ENCODE measurements at places on chromosomes 6 and 20. TPM values are rescaled to one million over a fixed set of nuclear protein-coding genes. Genes with fewer than 3 reads are reported as not detected.

Gene HLA-DRB1
- total RNA-seq: 9.9 TPM

Gene PTCRA
- not detected for total RNA-seq

Gene TREM2
- total RNA-seq: 8.5 TPM

Gene ATAT1
- 55.1 TPM for total RNA-seq

Gene BPIFB4
- total RNA-seq: not detected

Gene EBF4
- 15.7 TPM for total RNA-seq

Gene CYP24A1
- total RNA-seq: 1.2 TPM

Gene PCK1
- not detected for total RNA-seq

Gene CLIC5
- 6.9 TPM for total RNA-seq

Gene FAM184A
- 40.8 TPM for total RNA-seq

Gene CCN5
- total RNA-seq: not detected

Gene CDC25B
- 10.1 TPM for total RNA-seq

Gene PTK6
- total RNA-seq: not detected

Gene SLC24A3
- total RNA-seq: 50.5 TPM

Gene ELOVL4
- total RNA-seq: 73.6 TPM

Gene ECT2L
- total RNA-seq: 1.2 TPM

Gene OR12D3
- not detected for total RNA-seq

Gene SIRPD
- total RNA-seq: not detected

Gene BPIFB1
- not detected for total RNA-seq

Gene OPRL1
- 33.4 TPM for total RNA-seq

Gene MROH8
- 9.9 TPM for total RNA-seq

Gene GPX5
- not detected for total RNA-seq

Gene RAET1G
- not detected for total RNA-seq

Gene PHACTR1
- 54.7 TPM for total RNA-seq

Gene LTA
- not detected for total RNA-seq

Gene EIF2S2
- total RNA-seq: 51.4 TPM
